MCF 10A (cell line): ENCODE measurements at places on chromosomes 1 and 21. TPM values are rescaled to one million over a fixed set of nuclear protein-coding genes. Genes with fewer than 3 reads are reported as not detected.

Gene ZNF678
- total RNA-seq = 10.8 and 13.0 TPM in 2 replicates

Gene DMRTA2
- total RNA-seq = not detected in 2 replicates

DNA sequence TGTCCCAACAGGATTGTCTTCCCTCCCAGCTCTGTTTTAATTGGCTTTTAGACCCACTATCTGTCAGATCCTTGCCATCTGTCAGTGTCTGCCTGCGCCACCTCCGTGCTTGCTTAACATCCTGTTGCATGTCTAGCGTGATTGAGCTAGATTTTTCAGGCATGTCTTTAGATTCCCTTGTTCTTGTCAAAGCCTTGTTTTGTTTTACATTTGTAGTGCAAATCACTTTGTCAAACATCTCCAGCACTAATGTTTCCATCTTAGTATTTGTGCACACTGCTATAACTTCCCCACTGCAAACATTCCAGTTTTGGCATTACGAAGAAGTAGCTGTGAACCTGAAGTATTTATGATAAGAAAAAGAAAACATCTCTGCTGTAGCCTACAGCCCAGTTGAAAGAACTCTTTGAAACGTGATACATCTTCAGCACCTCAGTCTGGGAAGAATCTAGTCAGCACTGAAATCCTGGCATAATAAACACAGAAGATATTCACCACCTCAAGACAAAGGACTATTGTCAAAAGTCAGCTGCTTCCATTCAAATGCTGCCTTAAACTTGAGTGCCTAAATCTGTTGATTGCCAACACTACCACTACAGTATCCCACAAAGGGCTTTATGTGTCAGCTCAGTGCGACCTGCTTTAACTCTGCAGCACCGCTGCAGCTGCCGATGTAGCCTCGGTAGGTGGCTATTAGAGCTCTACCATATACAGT is 105.0 kb downstream of the FNBP1L start:
- peak; percentile 80 for DNase-seq

- no peak for DNase-seq
These were observed 67.3 kb upstream of the ADGRL2 start for GRCh38 chr1:81733480-81733879.
